ENCODE measurements at places on chromosomes 12 and 14.

GRCh38 chr12:107318806-107319532, 225.6 kb upstream of the CRY1 start:
- peak; percentile 26 for DNase-seq

DNA sequence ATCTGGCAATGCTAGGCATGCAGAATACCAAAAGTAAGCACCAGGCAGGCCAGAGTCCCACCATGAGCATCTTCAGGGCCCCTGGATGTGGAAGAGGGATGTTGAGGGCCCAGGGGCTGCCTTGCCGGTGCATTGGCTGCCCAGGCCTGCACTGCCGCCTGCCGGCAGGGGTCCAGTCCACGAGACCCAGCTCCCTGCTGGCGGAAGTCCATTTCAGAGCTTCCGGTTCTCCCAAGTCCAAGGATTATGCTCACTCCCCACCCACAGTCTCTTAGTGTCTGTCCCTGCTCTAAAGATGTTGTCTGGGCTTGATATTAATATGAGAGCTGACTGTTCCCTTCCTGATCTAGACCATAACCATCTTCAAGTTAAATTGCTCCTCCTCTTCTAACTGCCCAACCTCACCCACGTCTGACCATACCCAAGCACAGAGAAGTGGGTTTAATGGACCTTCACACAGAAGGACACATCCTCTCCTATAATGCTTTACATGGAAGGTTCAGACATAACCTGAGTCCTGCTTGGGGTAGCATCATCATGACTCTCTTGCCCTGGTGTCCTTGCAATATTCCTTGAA, 117.4 kb downstream of the DAD1 start:
- DNase-seq: no peak

DNA sequence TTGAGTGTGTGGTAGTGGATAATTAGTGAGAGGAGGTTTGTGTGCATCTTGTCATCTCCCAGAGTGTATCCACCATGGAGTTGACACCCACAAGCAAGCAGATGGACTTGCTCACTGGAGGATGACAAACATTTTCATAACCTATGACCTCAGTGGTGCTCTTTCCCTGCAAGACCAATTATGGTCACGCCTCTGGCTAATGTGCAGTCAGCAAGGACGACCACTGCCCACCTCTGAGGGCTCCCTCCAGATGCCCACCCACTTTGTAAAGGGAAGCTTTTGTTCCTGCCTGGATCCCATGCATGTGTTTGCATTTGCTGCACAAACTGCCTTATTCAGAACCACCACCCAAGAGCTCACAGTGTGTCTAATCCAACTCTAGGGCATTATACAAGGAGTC, 982.8 kb downstream of the TMEM121 start:
- DNase-seq: no peak

- no peak for DNase-seq
Observed at GRCh38 chr12:5310151-5310550, 121.8 kb upstream of the NTF3 start.

GRCh38 chr12:74781991-74782485, 244.4 kb downstream of the ATXN7L3B start:
- DNase-seq: no peak

- DNase-seq: no peak
Observed at GRCh38 chr14:68018598-68018997, 199.0 kb downstream of the RAD51B start.

DNA sequence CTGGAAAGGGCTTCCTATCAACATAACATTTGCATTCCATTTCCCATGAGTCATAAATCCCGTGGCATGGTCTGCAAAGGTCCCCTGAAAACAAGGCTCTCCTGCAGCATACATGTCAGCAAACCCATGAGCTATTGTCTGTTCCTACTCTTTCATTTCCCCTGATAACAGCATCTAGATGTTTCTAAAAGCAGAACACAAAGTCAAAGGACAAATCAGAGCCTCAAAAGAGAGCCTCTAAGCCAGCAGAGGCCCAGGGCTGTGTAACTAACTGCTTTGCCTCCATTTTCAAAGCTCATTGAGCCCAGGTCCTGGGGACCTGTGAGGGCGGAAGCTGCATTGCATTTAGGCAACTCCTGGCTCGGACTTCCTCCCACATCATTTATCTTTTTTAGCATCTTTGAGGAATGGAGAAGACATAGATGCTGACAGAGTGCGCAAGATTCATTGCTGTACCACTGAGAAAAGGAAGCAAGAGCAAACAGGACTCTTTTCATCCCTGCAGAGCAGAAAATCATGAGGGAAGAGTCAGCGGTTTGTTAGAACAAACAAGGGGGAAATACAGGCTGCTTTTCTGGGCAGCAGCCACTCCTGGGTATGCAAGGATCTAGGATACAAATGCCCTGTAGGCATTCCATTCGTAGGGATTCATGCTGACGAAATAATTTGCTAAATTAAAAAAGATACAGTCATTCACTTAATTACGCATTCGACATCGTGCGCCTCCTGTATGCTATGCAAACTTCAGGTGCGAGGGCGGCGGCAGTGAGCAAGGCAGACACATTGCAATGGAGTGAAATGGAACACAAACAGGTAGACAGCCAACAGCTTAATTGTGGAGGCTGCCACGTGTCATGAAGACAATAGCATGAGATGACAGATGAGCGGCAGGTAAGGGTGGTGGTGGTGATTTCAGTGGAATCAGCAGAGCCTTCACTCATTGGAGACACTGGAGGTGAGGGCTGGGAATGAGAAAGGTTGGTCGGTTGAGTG, 131.0 kb downstream of the TMEM132D start:
- DNase-seq: no peak

- no peak for DNase-seq
Observed at GRCh38 chr12:89062996-89063395, 289.3 kb downstream of the DUSP6 start.

DNA sequence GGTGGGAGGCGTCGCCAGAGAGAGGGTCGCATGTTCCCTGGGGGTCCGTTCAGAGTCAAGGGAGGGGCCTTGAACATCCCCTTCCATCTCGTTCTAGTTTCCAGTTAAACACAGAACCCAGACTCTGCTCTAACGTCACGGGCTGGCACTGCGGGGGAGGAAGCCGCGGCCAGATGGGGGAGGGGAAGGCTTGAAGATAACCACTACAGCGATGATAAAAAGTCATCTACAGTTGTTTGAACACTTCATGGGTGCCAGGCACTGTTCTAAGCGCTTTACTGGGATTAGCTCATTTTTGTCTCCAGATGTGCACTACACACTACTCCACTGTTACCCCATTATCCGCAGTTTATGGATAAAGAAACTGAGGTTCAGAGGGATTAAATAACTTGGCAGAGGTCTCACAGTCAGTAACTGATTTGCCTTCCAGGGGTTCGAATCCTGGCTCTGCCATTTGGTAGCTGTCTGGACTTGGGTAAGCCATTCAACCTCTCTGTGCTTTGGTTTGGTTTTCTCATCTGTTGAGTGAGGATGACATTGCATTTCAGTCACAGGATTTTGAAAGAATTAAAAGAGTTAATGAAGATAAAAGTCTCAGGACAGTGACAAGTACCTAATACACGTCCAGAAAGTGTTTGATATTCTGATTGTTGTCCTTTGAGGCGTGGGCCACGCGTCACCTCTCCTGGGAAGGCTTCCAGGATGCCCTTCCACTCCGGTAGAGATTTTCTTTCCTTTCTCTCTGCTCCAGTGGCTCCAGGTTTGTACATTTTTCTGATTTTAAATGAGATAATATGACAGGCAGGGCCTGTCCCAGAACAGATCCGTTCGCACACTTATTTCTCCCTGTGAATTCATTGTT, 798 bp upstream of the RASAL1 start:
- peak; percentile 14 for DNase-seq

DNA sequence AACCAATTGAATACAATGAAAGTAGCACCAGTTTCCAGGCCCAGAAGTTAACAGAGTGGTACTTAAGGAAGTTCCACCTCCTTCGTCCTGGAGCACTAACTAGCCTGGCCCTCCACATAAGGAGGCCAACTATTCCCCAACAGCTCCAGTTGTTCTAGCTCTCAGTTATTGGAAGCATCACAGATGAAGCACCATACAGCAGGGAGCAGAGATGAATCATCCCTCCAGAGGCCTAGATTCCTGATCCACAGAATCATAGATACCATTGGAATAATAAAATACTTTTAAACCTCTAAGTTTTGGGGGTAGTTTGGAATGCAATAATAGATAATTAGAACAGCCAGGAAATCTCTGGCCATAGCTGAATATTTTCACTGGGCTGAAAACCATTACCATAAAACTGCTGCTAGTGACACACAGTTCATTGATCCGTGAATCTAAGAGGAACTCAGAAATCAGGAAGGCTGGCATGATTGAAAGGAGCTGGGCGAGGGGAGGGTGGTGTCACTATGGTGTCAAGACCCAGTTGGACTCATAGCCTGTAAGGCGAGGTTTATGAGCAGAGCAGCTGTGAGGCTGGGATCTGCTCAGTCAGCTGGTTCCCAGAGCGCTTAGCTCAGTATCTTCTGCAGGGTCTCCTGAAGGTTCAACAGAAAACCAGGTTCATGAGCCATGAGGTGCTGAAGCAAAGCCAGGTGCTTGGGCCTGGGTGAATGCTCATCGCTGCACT, 371.4 kb upstream of the TMTC1 start:
- DNase-seq: no peak

DNA sequence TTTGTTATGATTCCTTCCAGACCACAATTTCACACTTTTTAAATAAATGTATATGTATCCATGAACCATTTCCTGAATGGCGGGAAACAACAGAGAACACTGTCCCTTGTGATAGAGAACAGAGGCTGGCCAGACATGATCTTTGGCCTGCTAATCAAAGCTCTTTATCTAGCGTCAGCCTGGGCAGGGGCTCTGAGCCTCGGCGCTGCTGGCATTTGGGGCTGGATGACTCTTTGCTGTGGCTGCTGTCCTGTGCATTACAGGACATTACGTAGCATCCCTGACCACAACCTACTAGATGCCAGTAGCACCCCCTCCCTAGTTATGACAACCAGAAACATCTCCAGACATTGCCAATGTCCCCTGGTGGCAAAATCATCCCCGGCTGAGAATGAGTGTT, 77.7 kb downstream of the DNAH10 start:
- no peak for DNase-seq

DNA sequence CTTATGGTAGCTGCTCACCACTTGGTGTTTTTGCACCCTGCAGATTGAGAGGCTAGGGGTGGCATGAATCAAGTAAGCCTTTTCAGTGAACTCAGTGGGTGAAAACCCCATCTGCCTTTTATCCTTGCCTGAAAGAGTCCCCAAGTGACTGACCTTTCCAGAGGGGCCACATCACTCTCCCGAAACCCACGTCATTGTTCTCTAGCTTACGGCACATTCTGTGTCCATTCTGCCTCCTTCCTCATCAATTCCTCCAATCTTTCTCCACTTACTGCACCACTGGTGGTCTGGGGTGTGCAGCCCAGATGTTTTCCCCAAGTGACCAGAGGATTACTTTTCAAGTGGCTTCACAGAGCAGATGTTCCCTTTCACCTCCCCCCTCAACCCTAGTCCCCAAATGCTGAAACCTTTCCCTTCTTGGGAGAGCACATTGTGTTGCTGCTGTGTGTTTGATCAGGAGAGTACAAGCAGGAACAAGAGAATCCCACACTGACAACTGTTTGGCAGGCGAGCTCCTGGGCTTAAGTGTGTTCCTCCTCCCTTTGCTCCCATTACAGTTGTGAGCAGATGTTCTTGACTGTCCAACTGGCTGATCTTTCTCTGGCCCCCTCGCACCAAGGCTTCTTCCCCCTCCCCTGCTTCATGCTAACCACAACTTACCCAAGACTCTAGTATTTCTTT, 138.0 kb upstream of the IGF1 start:
- DNase-seq: no peak

GRCh38 chr14:54116972-54117371, 160.3 kb upstream of the BMP4 start:
- no peak for DNase-seq

GRCh38 chr12:77559400-77560074, 271.2 kb upstream of the NAV3 start:
- no peak for DNase-seq

DNA sequence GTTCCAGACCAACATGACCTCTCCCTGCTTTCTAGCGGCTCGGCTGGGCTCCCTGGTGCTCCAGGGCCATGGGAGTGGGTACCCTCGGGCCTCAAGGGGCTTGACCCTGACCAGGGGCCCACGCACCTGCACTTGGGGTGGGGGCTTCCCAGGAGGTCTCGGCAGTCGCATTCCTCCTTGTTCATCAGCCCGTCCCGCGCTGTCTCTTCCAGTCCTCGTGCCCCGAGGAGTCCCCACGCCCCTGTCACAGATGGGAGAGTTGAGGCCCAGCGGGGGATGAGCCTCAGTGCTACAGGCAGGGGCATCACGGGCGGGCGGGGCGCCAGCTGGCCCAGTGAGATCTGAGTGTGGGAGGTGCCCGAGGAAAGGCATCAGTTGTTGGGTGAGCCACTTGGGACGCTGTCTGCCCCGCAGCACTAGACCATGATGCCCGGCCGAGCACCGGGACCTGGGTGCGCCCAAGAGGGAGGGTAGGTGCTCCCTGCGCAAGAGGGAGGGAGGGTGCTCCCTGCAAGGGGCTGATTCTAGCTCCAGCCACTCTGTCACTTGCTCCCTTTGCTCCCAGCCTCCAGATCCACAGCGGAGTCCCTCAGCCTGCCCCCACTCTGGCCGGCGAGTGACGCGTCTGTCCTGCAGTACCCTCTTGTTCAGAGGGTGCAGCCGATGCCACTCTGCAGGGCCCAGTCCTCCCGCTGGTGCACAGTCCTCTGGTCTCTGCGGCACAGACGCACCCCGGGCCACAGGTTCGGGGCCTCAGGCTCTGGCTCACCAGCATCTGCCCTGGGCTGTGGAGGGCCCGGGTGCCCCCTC, 23.8 kb downstream of the MMP17 start:
- no peak for DNase-seq

DNA sequence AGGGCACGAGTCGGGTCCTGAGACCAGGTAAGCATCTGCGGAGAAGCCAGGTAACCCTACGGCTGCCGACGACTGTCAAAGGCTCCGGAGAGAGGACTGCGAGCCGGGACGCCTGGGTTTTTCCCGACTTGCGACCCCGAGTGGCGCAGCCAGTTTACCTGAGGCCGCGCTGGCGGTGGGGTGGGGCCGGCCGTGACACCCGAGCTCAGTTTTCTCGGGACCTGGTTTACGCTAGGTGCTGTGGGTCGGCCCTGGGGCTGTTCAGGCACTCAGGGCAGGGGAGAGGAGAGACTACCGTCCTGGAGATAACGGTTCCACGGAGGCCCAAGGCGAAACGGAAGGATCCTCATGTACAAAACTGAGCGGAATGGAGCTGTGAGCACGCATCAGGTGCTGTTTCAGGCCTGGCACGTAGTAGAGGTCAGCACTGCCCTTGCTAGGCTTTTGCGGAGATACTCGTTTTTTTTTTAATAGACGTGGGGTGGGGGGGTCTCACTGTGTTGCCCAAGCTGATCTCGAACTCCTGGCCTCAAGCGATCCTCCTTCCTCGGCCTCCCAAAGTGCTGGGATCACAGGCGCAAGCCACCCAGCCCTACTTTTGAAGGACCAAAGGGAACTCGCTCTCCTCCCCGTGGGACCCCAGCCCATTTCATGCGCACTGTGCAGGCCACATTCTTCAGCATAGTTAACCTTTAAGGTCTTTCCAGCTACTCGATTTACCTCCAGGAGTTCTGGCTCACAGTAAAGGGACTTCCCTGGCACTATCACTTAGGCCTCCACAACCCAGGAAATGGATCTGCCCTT, 471 bp downstream of the MTRFR start:
- no peak for DNase-seq

All from NCI-H2029 treated with DMSO at 0.1 percent for 48 hours (cell line).